ENCODE measurements at places on chromosomes 4 and X.
A peak's percentile ranks its signal among the peaks of the same experiment; 100 is the strongest.

DNA sequence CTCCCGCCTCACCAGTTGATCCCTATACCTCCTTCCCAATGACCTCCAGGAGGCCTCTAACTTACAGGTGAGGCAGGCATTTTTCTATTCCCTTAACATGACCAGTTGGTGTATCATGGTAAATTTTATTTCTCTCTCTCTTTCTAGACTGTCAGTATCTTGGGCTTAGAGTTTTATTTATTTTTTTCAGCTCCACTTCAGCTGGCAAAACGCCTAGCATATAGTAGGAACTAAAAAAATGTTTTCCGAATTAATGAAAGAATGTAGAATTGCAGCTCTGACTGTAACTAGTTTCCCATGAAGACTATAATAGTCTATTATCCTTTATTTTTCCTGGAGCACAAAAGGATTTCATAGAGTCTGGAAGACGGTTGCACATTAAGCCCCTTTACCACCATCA lies 84.8 kb downstream of the PDE5A start:
- DNase-seq = no peak

DNA sequence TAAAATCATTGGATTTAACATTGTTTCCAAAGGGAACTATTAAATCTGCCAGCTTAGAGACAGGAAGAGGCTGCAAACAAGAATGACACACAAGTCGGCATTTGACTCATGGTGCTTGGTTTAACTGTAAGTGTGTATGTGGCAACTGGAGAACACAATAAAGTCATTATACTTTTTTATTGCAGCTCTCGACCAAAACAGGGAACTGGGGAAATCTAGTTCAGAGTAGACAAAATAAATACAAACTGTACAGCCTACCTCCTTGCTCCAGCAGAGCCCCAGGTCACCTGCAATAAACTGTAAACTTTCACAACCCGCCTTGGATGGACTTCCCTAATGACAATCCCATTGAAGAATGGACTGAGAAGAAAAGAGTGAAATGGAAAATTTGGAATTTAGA lies 24.0 kb downstream of the NPY5R start:
- DNase-seq = no peak

- DNase-seq = peak; percentile 4
Measured at GRCh38 chrX:135931644-135932487, 38.4 kb downstream of the SAGE1 start.

- no peak for DNase-seq
Measured at GRCh38 chrX:3504916-3505315, 158.5 kb upstream of the MXRA5 start.

DNA sequence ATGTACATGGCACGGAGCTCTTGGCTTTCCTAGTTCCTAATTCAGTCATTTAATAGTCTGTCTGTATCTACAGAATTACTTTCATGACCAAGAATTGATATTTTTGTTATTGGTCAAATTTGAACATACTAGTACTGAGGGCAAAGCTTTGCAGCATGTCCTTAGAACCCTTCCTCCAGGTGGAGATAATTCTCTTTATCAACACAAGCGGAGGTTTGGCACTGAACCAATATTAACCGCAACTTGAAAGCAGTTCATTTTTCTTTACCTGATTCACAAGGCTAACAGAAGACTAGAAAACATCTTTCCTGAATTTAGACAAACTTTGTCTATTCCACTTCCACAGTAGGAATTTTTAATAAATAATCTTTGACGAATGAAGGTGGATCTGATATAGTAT lies 73.8 kb downstream of the TACR3 start:
- no peak for DNase-seq

GRCh38 chr4:15336410-15337167 lies 91.2 kb upstream of the C1QTNF7 start:
- DNase-seq = no peak

DNA sequence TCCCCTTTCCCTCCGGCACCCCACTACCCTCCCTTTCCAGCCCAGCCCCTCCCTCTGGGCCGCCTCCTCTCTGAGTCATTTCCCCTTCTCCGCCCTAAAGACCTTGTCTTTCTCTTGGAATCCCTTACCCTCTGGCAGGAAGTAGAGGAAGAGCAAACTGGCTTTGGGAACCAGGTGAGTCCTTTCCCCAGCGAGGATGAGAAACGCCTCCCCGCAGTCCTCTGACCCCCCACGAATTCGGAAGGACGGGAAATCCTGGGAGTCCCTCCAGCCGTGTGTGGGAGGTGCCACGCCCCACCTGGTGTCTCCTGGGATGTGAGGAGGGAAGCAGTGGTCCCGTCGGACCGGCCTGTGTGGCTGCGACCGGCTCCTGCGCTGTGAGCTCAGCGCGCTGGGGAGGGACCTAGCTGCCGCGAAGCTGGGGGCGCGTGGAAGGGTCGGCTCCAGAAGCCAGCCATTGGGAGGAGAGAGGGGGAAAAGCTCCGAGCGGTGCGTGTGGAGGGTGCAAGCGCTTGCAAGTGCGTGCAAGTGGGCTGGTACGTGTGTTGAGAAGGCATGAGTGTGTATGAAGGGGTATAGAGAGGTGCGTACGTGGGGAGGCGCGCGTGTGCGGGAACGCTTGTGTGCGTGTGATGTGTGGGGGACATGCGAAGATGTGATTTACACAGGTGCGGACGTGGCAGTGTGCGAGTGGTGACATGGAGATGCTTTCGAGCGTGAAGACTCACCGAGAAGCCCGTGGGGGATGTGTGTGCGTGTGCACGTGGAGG lies 46.3 kb downstream of the TEX13B start:
- DNase-seq = no peak

- no peak for DNase-seq
Measured at GRCh38 chr4:24067367-24068193, 177.7 kb upstream of the PPARGC1A start.

DNA sequence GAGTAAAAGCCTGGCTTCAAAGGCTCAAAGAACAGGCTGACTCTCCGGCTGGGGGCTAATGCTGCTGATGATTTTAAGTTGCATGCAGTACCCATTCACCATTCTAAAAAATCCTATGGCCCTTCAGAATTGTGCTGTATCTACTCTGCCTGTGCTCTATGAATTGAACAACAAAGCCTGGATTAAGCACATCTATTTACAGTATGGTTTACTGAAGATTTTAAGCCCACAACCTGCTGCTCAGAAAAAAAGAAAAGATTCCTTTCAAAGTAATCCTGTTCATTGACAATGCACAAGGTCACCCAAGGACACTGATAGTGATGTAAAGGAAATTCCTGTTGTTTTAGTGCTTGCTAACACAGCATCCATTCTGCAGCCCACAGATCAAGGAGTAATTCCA lies 84.9 kb upstream of the SFRP2 start:
- no peak for DNase-seq

GRCh38 chr4:169099771-169100180 lies 89.7 kb upstream of the CBR4 start:
- DNase-seq = no peak

DNA sequence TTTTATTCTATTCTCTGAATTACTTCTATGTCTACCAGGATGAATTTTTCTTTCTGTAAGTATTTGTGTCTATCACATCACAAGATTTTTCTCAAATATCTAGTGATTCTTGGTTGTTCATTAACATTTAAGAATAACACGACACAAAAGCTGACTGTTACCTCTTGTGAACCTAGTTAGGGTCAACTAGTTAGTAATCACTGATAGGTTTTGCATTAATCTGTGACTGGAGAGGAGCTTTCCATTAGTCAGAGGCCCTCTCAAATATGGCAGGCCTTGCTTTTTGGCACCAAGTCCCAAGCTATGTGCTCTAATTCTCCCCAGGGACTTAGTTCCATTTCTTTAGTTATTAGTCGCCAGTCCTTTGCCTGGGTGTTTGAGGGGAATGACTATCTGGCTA lies 259.2 kb downstream of the CFAP299 start:
- no peak for DNase-seq

GRCh38 chr4:36652857-36653256 lies 371.4 kb downstream of the DTHD1 start:
- no peak for DNase-seq

DNA sequence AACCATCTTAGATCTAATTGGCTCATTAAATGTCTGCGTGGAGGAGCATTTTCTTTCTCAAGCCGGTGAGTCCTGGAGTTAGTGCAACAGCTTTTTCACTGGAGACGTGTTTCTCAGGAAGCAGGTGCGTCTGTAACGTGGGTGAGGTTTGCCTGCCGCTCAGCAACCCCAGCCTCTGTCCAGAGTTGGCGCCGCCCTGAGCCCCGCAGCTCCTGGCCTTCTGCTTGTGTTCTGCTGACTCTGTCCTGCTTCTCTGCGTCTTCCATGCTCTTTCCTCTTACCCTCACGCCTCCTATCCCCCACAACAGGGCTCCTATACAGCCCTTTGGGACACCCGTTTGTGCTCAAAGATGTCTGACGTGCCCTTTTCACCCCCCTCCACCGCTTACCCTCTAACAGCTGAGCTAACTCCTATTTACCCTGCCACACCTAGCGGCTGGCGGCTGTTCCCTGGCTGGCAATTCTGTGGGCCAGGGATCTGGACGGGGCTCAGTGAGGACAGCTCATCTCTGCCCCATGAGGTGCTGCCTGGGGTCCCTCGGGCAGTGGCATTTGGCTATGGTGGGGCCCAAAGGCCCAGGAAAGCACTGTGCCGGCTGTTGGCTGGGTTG lies 18.8 kb downstream of the DOK7 start:
- DNase-seq = no peak

GRCh38 chrX:23465105-23465791 lies 130.6 kb downstream of the PTCHD1 start:
- no peak for DNase-seq

DNA sequence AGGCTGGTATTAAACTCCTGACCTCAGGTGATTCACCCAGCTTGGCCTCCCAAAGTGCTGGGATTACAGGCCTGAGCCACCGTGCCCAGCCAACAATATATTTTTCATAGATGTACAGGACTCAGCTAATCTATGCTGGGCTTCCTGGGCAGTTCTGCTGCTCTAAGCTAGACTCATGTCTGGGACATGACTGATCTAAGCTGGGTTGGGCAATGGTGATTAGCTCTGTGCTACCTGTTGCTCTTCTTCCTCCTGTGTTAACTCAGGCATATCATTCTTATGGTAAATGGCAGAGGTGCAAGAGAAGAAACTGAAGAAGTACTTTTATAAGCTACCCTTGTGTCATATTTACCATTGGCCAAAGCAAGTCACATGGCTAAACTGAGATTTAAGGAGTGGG lies 11.4 kb upstream of the SUPT20HL2 start:
- no peak for DNase-seq

- DNase-seq = no peak
Measured at GRCh38 chr4:184030036-184030435, 124.9 kb downstream of the STOX2 start.

- DNase-seq = peak; percentile 14
Measured at GRCh38 chr4:1512738-1513660, 106.8 kb upstream of the NKX1-1 start.

GRCh38 chr4:38489011-38489861 lies 174.8 kb upstream of the KLF3 start:
- DNase-seq = no peak

- DNase-seq = no peak
Measured at GRCh38 chrX:109362101-109362500, 119.8 kb downstream of the GUCY2F start.

DNA sequence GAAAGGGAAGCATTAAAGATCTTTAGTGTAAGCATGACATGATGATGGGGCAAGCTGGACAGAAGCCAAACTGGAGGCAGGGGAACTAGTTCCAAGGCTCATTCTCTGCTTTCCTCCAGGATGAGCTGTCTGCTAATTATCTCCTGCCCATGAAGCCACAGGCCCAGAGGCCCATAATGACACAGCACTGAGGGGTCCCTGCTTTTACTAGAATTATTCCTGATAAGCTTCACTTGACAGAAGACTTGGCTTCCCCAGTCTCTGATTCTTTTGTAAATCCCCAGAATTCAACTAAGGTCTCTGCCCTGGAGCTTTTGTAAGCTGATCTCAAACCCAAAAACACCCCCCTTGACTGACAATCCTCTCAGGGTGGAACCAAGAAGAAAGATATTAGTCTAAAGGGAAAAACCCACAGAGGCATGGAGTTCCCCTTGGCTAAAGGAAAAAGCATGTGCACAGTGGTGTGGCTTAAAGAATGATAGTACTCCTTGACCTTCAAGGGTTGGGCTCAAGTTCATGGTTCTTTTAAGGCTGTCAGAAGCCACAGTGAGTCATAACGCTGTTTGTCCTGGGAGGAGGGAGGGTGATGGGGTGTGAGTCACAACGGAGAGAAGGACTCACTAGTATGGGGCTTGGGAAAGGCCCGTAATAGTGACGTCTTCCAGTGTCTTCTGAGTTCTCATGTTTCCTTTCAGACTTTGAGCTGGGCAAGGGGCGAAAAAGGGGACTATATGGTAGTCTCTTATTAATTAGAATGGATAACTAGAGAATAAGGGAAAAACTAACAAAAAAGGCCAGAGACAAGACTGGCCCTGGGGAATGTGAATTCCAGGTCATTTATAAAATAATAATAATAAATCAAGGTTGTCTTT lies 146.0 kb upstream of the CPEB2 start:
- DNase-seq = no peak

GRCh38 chrX:28709421-28709820 lies 122.2 kb downstream of the IL1RAPL1 start:
- DNase-seq = no peak

DNA sequence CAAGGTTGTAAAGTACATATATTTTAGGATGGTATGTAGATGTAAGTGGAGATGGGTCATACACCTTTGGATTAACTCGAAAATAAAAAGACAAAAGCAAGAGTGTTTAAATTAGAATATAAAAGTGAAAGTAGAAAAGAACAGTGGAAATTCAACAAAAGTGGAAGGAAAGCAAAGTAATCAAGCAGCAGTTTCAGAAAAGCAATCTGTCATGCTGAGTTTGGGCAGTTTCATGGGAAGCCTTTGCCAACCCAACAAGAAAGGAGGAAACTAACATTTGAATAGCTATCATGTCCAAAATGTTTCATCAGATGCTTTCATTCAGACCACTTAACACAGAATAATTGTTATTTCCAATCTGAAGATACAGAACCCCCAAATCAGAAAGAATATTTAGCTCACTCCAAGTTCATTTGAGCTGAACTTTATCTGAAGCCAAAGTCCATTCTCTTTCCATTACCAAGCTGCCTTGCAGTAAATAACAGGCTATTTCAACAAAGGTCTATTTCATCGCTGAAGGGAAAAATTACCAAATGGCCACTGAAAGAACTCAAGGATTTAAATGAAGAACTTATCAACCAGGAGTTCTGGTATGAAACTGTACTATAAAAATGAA lies 1.8 kb upstream of the EXOSC9 start:
- no peak for DNase-seq

DNA sequence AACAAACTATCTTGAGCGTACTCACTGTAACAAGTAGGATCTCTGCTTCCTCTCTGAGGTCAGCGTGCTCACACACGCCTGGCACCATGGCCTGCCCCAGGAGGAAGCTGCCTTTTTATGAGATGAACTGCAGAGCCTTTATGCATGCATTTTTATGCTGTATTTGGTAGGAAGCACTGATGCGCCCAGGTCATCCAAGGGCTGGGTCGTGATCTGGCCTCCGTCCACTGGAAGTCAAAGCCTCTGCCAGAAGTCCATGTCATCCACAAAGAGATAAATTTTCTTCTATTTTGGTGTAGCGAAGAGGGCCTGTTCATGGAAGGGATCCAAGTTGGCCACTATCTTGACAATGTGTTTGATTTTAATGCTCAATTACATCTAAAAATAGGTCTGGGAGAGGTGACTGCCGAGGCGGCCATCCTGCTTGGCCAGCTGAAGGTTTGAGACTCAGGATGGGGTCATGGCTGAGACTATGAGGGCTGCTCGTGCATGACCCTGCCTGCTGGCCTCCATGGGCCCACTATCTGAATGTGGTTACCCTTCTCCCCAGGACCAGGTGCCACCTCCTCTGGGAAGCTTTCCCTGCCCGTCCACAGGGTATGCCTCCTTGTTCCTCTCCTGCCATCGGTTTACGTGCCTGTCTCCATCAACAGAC lies 50.3 kb downstream of the HTRA3 start:
- DNase-seq = no peak
